ENCODE measurements at places on chromosomes 11 and 22. TPM values are rescaled to one million over a fixed set of nuclear protein-coding genes. Genes with fewer than 3 reads are reported as not detected.

The THAP7 gene
- 58.3 TPM for total RNA-seq

The MMP10 gene
- total RNA-seq = not detected

The TMPRSS13 gene
- total RNA-seq = 0.48 TPM

The NLRP14 gene
- 0.48 TPM for total RNA-seq

The SMIM35 gene
- not detected for total RNA-seq

The KRTAP5-9 gene
- total RNA-seq = not detected

The HOATZ gene
- not detected for total RNA-seq

The LYVE1 gene
- total RNA-seq = not detected

The MS4A7 gene
- not detected for total RNA-seq

The ISX gene
- not detected for total RNA-seq

The TP53I11 gene
- 10.1 TPM for total RNA-seq

The OR8B2 gene
- not detected for total RNA-seq

The L3MBTL2 gene
- 23.4 TPM for total RNA-seq

The SPON1 gene
- total RNA-seq = 0.09 TPM

The NRXN2 gene
- 20.9 TPM for total RNA-seq

The IGLL1 gene
- total RNA-seq = not detected

The ARHGEF17 gene
- total RNA-seq = 6.0 TPM

The KIF18A gene
- 27.5 TPM for total RNA-seq

The RCOR2 gene
- 0.80 TPM for total RNA-seq

The OR8A1 gene
- not detected for total RNA-seq

The VPREB1 gene
- total RNA-seq = not detected

The NOX4 gene
- total RNA-seq = 6.8 TPM

The MPPED1 gene
- not detected for total RNA-seq

The C11orf65 gene
- total RNA-seq = 0.29 TPM

The DMC1 gene
- total RNA-seq = 0.06 TPM

The GPR83 gene
- not detected for total RNA-seq

The BTG4 gene
- total RNA-seq = not detected

The TOM1 gene
- total RNA-seq = 25.8 TPM

The OR52I2 gene
- not detected for total RNA-seq

The MYOD1 gene
- not detected for total RNA-seq

The TBX1 gene
- 1.1 TPM for total RNA-seq

The TESMIN gene
- total RNA-seq = 1.2 TPM

The ANO9 gene
- total RNA-seq = 0.17 TPM
